Mesothelial cell of epicardium (in vitro differentiated cells): ENCODE measurements at places on chromosomes 3 and 15.

DNA sequence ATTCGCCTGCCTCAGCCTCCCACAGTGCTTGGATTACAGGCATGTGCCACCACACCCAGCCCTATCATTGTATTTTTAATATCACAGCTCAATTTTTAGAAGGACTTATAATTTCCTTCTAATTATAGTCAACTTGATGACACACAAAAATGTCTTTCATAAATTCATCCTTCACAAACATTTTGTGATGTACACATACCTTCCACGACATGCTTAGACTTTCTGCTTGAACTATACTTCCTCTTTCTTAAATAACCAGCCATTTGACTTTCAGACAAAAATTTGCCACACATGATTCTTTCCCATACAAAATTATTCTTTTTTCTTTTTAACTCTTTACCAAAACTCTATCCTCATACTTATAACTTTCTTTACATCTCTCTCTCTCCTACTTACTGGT, 48.4 kb upstream of the CCK start:
- DNase-seq = no peak

- DNase-seq = no peak
Observed at GRCh38 chr3:57151021-57151449, 14.1 kb downstream of the IL17RD start.

GRCh38 chr15:45112591-45113379, 1.2 kb downstream of the DUOX2 start:
- DNase-seq = no peak

- no peak for DNase-seq
Observed at GRCh38 chr3:147354623-147355022, 51.7 kb downstream of the ZIC4 start.

DNA sequence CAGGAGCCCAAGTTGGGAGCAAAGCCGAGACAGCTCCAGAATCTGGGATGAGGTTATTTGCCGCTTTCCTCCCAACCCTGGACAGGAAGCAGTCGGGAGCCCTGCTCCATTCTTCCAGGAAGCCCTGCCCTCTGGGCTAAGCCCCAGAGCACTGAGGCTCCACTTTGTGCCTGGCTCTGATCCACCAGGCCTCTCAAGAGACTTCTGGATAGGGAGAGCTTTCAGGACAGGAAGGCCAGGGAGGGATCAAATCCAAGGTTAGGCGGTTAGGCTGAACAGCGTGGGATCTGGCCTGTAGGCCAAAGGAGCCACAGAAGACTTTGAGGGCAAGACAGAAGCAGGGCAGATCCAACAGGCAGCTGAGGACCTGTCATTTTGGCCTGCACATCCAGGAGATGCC, 835 bp downstream of the STOML1 start:
- no peak for DNase-seq

DNA sequence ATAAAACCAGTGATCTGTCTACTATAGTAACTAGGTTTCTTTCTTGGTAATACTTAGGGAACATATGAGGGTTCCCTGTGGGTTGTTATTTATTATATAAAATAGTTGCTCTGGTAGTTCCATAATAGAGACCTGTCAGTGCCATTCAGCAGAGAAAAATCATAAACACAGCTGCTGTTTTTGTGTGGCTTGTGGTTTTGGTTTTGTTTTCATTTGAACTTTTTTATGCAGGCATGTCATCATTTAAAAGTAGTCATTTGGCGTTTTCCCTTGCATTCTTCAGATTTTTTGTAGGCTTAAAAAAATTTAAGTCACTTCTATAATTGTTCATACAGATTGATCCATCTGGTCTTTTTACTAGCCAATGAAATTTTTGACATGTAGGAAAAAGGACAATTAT, 47.9 kb downstream of the PIK3CA start:
- no peak for DNase-seq

- no peak for DNase-seq
Observed at GRCh38 chr3:183638101-183638852, 2.9 kb downstream of the KLHL24 start.

- no peak for DNase-seq
Observed at GRCh38 chr3:160771811-160772459, 15.9 kb downstream of the PPM1L start.

- no peak for DNase-seq
Observed at GRCh38 chr15:45732662-45733061, 97.8 kb downstream of the SQOR start.

DNA sequence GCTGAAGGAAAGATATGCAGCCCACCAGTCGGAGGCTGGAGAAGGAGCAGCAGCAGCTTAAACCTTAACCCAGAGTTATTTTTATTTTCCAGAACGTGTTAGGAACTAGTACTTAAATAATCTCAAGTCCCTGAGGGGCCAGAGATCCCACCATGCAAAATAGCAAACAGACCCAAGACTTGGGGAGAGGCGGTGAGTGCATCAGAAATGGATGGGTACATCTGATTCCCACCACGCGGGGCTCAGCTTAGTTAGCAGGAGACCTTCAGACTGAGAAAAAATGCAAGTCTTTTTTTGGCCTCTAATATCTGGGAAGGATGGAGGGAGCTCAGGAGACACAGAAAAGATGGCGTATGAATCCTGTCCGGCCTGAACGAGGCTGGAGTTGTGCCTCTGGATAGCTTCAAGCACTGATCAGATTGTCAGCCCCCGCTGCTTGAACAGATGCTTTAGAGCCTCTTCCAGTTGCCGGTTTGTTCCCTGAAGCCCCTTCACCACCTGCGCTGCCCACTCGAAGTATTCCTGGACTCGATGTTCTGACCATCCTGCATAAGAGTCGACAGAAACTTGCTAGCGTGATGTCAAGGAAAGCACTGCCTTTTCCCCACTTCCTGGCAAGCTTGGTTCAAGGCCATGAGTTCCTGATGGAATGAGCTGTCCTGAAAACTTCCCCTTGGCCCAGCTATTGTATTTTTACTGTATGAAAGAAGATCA, 1.3 kb downstream of the HDDC3 start:
- DNase-seq = no peak

DNA sequence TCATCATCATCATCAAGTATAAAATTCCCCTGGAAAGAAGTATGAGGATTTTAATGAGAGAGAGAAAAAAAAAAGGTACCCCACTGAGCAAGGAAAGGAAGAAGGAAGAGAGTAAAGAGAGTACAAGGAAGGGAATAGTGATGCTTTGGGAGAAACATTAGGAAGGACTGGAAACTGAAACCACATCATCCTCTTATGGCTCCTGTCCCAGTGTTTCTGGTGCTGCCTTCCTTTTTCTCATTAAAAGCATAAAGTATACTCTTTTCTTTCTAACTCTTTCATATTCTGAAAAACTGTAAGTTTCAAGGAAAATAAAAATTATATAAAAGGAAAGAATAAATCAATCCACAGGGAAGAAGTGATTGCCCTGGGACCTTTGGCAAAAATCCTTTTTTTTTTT, 616.4 kb upstream of the CBLB start:
- DNase-seq = no peak

- DNase-seq = no peak
Observed at GRCh38 chr15:31369727-31370126, 43.1 kb downstream of the KLF13 start.

DNA sequence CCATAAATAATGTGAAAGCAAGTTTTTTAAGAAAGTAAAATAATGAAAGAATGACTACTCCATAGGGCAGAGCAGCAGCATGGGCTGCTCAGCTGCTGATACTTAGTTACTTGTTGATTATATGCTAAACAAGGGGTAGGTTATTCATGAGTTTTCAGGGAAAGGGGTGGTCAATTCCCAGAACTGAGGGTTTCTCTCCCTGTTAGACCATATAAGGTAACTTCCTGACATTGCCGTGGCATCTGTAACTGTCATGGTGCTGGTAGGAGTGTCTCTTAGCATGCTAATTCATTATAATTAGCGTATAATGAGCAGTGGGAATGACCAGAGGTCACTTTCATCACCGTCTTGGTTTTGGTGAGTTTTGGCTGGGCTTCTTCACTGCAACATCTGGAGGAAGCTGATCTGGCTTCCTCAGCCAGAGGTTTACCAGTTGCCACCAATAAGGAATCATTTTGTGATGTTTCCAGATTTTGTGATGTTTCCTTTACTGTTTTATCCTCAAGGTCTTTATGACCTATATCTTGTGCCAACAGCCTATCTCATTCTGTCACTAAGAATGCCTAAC, 121.8 kb upstream of the CHL1 start:
- DNase-seq = no peak
